Activated naive CD4-positive, alpha-beta T cell treated with anti-CD3 and anti-CD28 coated beads, Interleukin-2, amount 50 U/mL, for 16 hours (primary cell): ENCODE measurements at places on chromosomes 3 and 15.

DNA sequence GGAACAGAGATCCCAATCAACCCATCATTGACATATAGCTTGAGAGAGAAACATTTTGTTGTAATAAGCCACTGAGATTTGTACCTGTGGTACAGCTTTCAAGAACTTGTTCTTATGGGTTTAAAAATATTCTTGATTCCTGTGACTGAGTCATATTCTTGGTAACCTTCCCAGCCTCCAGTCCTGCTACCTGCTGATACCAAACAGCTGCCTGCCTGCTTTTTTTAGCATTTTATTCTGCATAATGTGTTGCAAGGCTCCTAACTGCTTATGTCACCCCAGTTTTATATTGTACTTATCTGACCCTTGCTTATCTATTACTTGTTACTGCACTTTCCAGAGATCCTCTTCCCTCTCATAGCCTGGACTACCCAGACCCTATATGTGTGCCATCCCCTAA is 349.3 kb upstream of the SOX2 start:
- no peak for DNase-seq

DNA sequence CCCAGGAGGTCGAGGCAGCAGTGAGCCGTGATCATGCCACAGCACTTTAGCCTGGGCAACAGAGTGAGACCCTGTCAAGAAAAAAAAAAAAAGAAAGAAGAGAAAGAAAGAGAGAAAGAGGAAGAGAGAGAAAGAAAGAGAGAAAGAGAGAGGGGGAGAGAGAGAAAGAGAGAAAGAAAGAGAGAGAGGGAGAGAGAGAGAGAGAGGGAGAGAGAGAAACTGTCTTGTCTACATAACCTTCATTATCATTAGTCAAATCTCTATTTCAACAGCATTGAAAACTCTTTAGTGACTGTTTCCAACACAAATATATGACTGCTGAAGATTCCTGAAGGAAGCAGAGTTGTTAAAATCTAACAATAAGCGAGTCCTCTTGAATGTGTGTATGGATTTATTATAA is 304.3 kb downstream of the MAGI1 start:
- no peak for DNase-seq

GRCh38 chr3:44110648-44111047 is 131.0 kb upstream of the TOPAZ1 start:
- no peak for DNase-seq

- no peak for DNase-seq
Measured at GRCh38 chr3:69605867-69606266, 133.4 kb upstream of the MITF start.

DNA sequence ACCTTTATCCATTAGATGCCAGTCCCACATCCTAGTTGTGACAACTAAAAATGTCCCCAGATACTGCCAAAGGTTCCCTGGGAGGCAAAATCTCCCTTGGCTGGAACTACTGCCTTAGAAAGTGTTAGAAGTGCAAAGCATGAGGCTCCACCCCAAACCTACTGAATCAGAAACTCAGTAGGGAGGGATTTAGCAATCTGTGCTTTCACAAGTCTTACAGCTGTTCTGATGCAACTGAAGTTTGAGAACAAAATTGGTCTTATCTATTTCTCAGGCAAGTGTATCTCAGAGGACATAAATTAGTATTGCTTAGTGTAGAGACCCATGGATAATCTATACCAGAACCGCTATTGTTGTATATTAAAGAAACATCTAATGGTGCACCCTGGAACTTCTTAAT is 70.2 kb downstream of the CLDN1 start:
- DNase-seq, result no peak

- DNase-seq, result no peak
Measured at GRCh38 chr3:59308001-59308400, 258.2 kb upstream of the CFAP20DC start.

- DNase-seq, result no peak
Measured at GRCh38 chr15:64779024-64779423, 3.6 kb upstream of the RBPMS2 start.

GRCh38 chr15:44715142-44715796 is 4.0 kb downstream of the B2M start:
- DNase-seq, result no peak

GRCh38 chr3:99545941-99546580 is 92.3 kb upstream of the COL8A1 start:
- no peak for DNase-seq

DNA sequence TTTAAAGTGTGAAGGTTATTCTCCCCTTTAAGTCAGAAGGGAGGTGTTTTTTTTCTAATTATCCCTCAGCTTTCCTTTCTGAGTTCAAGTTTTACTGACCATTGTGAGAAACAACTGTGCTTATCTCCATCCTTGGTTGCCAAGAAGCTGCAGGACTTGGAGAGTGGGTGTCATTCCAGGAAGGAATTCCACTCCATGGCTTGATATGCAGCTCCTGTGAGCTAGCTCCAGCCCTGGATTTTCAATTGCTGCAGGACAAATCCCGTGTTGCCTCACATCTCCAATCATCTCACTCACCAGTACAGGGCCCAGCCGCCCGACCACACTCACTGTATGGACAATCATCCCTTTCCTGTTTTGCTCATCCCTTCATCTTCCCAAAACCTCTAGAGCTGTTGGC is 122.5 kb downstream of the IGSF11 start:
- DNase-seq, result no peak

- DNase-seq, result no peak
Measured at GRCh38 chr3:65107174-65107573, 419.4 kb upstream of the ADAMTS9 start.

DNA sequence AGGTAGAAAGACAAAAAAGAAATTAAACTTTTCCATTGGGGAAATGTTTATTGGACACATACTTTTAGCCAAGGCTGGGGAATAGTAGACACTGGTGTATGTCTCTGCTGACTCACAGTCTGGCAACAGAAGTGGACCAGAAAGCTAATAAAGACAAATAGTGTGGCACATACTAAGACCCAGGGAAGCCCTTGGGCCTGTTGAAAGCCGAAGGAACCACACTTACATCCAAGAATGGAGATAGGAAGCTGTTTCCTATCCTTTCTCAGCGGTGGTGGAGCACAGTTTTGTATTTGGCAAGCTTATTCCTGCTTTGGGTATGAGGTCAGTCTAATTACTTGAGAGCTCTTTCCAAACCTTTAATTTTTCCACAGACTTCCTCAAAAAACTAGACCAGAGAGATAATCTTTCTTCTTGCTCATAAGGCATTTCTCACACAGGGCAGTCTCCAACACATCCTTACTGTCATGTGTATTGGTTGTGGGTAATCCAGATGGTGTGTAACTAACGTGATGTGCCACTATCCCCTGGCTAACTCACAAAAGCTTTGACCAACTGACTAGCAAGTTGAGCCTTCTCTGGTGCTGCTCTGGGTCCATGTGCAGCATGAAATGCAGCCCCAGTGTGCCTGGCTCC is 279.1 kb upstream of the IGF1R start:
- DNase-seq, result no peak

DNA sequence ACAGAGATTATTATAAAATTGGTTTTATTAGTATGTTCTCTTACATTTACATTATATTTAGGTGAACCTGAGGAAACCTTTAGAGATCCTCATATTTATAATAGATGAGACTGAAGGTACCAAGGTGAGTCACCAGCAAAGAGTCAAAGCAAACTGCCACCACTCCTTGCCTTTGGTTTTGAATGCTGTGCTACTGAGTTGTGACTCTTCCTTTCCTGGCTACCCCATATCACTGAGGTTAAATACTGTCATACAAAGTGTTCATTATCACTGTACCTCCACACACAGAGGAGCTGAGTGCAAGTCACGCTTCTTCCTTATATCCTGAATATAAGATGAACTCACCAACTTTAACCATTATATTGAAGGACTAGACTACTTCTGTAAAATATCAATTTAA is 168.2 kb downstream of the CBLB start:
- DNase-seq, result peak; percentile 23

- DNase-seq, result no peak
Measured at GRCh38 chr3:10274601-10275000, 18.1 kb downstream of the GHRL start.

GRCh38 chr3:190533511-190534281 is 19.8 kb downstream of the IL1RAP start:
- no peak for DNase-seq

- DNase-seq, result no peak
Measured at GRCh38 chr3:8154617-8155016, 347.0 kb upstream of the LMCD1 start.

GRCh38 chr15:85704066-85704465 is 90.7 kb downstream of the KLHL25 start:
- DNase-seq, result peak; percentile 45

DNA sequence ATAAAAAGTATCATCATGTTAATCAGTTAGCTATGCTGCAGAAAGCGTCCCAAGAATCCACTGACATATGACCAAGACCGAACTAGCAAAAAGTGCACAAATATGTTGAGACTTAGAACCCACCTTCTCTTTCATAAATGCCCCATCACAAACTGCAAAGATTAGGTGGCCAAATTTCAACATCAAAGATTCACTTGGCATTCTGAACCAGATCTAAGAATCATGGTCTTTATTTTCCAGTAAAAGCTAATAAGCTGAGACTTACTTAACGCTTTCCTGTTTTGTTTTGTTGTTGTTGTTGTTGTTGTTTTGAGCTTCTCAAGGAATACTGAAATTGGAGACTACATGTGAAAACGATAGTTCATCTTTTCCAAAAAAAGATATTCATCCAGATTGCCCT is 62.4 kb downstream of the ZBTB20 start:
- DNase-seq, result no peak

GRCh38 chr15:92683511-92683834 is 27.9 kb upstream of the FAM174B start:
- no peak for DNase-seq

- DNase-seq, result no peak
Measured at GRCh38 chr3:182914341-182914740, 66.0 kb downstream of the DCUN1D1 start.

- DNase-seq, result no peak
Measured at GRCh38 chr3:41357271-41357670, 158.0 kb downstream of the CTNNB1 start.

DNA sequence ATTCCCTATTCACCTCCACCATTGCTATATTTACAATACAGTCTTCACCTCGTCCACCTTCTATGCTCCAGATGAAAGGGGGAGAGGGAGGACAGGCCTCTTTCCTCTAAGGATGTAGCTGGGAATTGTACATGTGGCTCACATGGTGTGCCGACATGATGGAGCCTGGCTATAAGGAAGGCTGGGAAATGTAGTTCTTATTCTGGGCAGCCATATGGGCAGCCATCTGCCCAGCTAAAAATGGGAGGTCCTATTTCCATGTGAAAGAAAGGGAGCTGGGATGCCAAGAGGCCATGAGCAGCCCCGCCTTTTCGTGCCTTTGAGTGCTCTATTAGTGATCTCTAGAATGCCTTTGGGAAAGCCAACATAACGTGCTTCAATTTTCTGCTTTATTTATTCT is 27.1 kb upstream of the MGLL start:
- DNase-seq, result no peak

DNA sequence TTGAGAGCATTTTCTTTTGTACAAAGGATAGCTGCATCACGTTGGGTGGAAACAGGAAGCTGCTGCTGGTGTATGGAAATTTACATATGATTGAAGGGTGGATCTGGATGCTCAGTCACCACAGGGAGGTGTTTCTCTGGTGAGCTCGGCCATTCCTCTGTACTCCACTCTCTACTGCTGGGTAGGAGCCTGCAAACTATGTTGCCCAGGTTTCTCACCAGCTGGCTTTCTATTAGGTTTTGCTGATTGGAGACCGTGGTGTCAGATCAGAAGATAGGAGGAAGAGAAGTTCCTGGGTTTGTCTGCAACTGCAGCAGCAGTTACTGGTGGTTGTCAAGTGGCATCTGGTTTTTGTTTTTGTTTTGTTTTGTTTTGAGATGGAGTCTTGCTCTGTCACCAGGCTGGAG is 61.7 kb downstream of the TAMM41 start:
- DNase-seq, result no peak

DNA sequence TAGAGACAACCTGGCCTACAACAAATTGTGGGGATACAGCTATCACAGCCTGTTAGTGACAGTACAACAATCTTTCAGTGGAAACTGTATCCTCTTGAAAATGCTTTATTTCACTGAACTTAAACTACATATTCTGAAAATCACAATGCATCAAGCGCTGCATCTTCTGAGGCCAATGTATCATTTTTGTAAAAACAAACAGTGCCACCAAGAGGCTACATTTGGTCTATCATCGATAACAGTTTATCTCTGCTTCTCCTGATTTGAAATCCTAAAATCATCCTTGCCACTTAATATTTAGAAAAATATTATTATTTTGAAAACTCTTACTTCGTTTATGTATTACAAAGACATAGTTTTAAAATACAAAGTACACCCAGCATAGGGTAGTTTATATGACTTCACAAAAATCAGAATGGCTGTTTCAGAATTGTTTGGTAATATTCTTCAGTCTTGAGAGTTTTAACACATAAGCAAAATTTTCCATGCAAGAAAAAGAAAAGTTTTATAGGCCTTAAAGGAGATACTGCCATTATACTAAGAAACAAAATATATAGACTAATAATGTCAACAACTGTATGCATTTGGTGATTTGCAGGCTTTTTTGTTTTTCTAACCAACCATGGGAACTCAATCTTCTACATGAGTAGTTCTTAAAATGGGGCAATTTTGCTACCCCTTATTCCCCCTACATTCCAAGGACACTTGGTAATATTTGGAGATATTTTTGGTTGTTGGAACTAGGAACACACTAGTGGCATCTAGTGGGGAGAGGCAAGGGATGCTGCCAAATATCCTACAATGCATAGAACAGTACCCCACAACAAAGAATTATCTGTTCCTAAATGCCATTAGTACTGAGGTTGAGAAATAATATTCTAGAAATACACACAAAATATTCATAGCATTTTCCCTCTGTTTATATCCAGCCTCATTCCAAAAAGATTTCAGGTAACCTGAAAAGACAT is 42.3 kb downstream of the WDR72 start:
- DNase-seq, result no peak

DNA sequence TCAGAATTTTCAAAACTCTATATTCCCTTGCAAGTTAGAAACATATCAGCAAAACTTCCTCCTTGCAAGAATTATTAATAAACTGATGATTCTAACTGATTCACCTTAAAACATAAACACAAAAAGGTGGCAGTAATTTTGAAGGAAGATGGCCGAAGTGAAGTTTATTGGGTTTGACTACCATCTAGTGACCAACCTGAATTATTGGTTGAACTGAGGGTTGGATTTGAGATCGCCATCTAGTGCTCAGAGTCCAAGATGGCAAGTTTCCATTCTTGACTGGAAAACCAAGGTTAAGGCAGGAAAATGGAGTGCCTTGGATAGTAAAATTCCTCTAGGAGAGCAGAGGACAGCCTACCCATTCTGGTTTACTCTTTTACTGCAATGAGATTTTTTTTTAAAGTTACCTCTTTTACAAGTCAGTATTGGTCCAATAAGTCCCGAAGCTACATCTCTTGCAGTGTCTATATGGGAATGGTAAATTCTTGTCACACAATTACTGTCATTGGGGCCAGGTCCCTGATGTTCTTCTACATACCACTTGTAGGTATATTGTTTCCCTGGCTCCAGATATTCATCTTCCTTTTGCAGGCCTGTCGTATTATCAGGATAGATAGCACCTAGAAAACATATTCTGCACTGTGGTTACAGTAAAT is 51.6 kb upstream of the CP start:
- DNase-seq, result no peak

- no peak for DNase-seq
Measured at GRCh38 chr3:66527246-66527645, 26.4 kb upstream of the LRIG1 start.
